GM23248 (cell line): ENCODE measurements at places on chromosomes 12 and 14.

DNA sequence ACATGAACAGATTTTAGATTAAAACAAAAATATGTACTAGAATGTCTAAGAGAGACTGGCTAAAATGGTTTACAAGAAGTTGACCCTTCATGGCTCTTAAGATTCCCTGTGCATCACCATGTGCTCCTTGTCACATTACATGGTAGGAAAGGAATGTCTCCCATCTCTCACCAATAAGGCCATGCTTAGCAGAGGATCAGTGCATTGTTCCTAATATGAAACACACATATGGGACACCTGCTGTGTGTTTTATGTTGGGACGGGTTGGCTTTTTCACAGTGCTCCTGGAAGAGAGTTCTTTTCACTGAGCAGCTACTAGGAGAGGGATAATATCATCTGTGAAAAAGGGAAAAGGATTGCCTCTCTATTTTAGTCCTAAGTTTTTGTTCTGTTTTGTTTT lies 9.6 kb downstream of the PFKM start:
- H3K36me3 ChIP-seq, result no peaks in the 10 kb centered on the region; the same call in 1 of the 2 replicates
- DNase-seq, result no peak
- H3K4me3 ChIP-seq, result no peak overlapping the region
- no peaks in the 10 kb centered on the region for H3K27me3 ChIP-seq
- no peaks in the 10 kb centered on the region for H3K4me1 ChIP-seq

- no peaks in the 10 kb centered on the region for H3K4me1 ChIP-seq
- H3K36me3 ChIP-seq, result no peaks in the 10 kb centered on the region
- H3K27me3 ChIP-seq, result no peaks in the 10 kb centered on the region
- no peak overlapping the region for H3K4me3 ChIP-seq
- no peak overlapping the region for H3K27ac ChIP-seq
Measured at GRCh38 chr12:131075611-131076010, 121.9 kb downstream of the ADGRD1 start.

- no peak overlapping the region for H3K27ac ChIP-seq
- no peaks in the 10 kb centered on the region for H3K27me3 ChIP-seq
- H3K4me1 ChIP-seq, result no peaks in the 10 kb centered on the region
Measured at GRCh38 chr12:43233861-43234260, 318.1 kb downstream of the ADAMTS20 start.

GRCh38 chr12:27623645-27624044 lies 72.6 kb upstream of the REP15 start:
- H3K36me3 ChIP-seq, result no peaks in the 10 kb centered on the region
- H3K27me3 ChIP-seq, result no peaks in the 10 kb centered on the region
- H3K4me1 ChIP-seq, result peaks cover 65% of the 10 kb centered on the region
- DNase-seq, result peak; percentile 38

- DNase-seq, result no peak
- no peaks in the 10 kb centered on the region for H3K27me3 ChIP-seq
- H3K27ac ChIP-seq, result no peak overlapping the region
Measured at GRCh38 chr12:98317939-98318899, 197.2 kb upstream of the TMPO start.

GRCh38 chr14:36130186-36130585 lies 46.3 kb downstream of the PTCSC3 start:
- DNase-seq, result no peak
- H3K4me1 ChIP-seq, result no peaks in the 10 kb centered on the region
- no peak overlapping the region for H3K27ac ChIP-seq
- no peaks in the 10 kb centered on the region for H3K36me3 ChIP-seq

GRCh38 chr12:9757433-9758025 lies 3.2 kb downstream of the CD69 start:
- H3K4me3 ChIP-seq, result no peak overlapping the region
- no peaks in the 10 kb centered on the region for H3K36me3 ChIP-seq
- no peak for DNase-seq
- no peaks in the 10 kb centered on the region for H3K4me1 ChIP-seq

- peak overlapping the region; percentile 97 for H3K27ac ChIP-seq
- H3K4me3 ChIP-seq, result no peak overlapping the region
- H3K27me3 ChIP-seq, result no peaks in the 10 kb centered on the region
- peaks cover 21% of the 10 kb centered on the region for H3K4me1 ChIP-seq
- no peak for DNase-seq
Measured at GRCh38 chr12:104220931-104221330, 5.4 kb downstream of the TXNRD1 start.

GRCh38 chr12:106942775-106943174 lies 12.9 kb upstream of the TMEM263 start:
- no peak overlapping the region for H3K4me3 ChIP-seq
- H3K36me3 ChIP-seq, result no peaks in the 10 kb centered on the region; the same call in 1 of the 2 replicates
- H3K4me1 ChIP-seq, result no peaks in the 10 kb centered on the region
- no peak for DNase-seq
- no peaks in the 10 kb centered on the region for H3K27me3 ChIP-seq

DNA sequence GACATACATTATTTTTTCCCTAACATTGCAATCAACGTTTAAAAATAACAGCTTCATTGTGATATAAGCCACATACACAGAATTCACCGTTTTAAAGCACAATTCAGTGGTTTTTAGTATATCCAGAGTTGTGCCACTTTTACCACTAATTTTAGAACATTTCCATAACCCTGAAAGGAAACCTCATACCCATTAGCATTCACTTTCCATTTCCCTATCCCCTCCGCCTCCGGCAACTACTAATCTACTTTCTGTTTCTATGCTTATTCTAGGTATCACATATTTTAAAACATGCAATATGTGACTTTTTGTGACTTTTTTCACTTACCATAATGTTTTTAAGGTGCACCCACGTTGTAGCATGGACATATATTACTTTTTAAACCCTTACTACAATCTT lies 55.6 kb upstream of the ISM2 start:
- no peak overlapping the region for H3K4me3 ChIP-seq
- no peaks in the 10 kb centered on the region for H3K4me1 ChIP-seq
- no peak for DNase-seq
- no peaks in the 10 kb centered on the region for H3K27me3 ChIP-seq
- H3K27ac ChIP-seq, result no peak overlapping the region

DNA sequence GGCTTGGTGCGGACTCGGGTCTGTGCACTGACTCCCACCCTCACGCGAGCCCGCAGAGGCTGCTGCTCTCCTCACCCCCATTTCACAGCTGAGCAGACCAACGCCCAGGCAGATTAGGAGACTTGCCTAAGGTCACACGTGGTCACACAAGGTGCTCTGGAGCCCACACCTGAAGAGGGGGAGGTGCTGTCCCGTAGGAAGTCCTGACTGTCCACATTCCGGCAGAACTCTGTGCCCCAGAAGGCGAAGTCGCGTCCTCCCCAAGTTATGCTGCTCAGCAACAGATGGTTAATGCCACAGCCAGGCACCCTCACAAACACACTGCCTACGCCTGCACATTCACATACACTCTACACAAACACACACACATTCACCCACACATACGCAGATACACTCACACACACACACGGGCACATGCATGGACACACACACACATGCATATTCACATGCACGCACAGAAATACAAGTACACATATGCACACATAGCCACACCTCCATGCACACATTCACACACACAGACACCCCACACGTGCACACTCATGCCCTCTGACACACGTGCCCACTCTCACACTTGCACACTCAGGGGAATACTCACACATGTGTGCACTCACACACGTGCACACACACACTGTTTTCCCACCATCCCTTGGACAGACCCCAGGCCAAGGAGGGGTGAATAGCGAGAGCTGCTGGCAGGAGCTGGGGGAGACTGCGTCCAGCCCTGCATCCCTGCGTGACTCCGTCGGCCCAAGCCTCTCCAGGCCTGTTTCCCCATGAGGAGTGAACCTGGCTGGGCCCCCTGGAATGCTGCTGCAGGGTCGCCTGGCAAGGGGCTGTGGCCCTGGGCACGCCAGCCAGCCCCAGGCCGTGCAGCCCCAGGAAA lies 4.1 kb downstream of the C14orf180 start:
- no peaks in the 10 kb centered on the region for H3K36me3 ChIP-seq
- no peak overlapping the region for H3K4me3 ChIP-seq
- H3K4me1 ChIP-seq, result no peaks in the 10 kb centered on the region
- DNase-seq, result no peak
- no peak overlapping the region for H3K27ac ChIP-seq

GRCh38 chr14:69982886-69983285 lies 103.7 kb downstream of the SMOC1 start:
- H3K27me3 ChIP-seq, result no peaks in the 10 kb centered on the region
- H3K4me1 ChIP-seq, result no peaks in the 10 kb centered on the region
- H3K4me3 ChIP-seq, result no peak overlapping the region
- no peaks in the 10 kb centered on the region for H3K36me3 ChIP-seq
- H3K27ac ChIP-seq, result no peak overlapping the region

DNA sequence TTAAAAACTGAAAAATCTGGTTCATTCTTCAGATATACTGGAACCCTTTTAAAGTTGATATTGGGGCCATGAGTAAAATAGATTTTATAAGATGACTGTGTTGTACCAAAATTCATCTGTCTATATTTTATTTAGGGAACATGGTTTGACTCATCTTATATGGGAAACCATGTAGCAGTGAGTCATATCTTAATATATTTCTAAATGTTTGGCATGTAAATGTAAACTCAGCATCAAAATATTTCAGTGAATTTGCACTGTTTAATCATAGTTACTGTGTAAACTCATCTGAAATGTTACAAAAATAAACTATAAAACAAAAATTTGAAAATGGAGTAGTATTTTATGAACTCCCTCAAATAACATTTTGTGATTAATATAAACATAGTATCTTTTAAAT lies 14.2 kb downstream of the PTGER2 start:
- H3K27ac ChIP-seq, result peak overlapping the region; percentile 40
- peak; percentile 86 for DNase-seq
- 0 out of 2 replicates have a peak overlapping the region, but pooled peaks have one; percentile 5 for H3K4me3 ChIP-seq
- peaks cover 30% of the 10 kb centered on the region for H3K4me1 ChIP-seq
- no peaks in the 10 kb centered on the region for H3K36me3 ChIP-seq

- no peak for DNase-seq
- 0 out of 2 replicates have a peak, but pooled peaks cover 3% of the 10 kb centered on the region for H3K27me3 ChIP-seq
- H3K27ac ChIP-seq, result no peak overlapping the region
- H3K4me3 ChIP-seq, result no peak overlapping the region
Measured at GRCh38 chr12:64891629-64892028, 67.2 kb downstream of the TBC1D30 start.

DNA sequence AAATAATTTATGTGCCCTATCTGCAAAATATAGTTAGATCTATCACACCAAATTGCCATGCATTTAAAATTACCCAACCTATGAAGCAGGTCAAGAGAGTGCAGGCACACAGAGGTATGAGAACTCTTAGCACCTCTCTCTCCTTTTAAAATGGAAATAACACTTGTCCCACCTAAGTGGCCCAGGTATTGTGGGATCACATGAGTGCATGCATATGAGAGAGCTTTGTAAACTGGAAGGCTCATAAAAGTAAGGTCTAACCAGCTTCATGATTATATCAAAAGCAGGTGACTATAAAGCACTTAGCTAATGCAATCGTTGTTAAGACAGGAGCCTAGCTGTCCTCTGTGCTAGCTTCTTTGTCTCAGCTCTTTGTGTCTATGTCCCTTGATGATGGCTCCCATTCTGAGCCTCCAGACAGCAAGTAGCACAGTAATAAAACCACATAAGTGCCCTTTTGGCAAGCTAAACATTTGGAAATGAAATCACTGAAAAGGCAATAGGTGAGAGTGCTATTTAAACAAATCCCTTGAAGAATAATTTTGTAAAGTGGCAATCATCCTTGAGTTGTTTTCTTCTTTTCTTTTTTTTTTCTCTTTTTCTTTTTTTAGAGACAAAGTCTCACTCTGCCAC lies 219.0 kb downstream of the NTF3 start:
- H3K27ac ChIP-seq, result no peak overlapping the region
- H3K4me1 ChIP-seq, result no peaks in the 10 kb centered on the region
- no peak overlapping the region for H3K4me3 ChIP-seq
- H3K36me3 ChIP-seq, result no peaks in the 10 kb centered on the region
- H3K27me3 ChIP-seq, result peaks cover 5% of the 10 kb centered on the region
- no peak for DNase-seq

- H3K4me1 ChIP-seq, result peaks cover 15% of the 10 kb centered on the region
- H3K27ac ChIP-seq, result no peak overlapping the region
- H3K27me3 ChIP-seq, result no peaks in the 10 kb centered on the region
- H3K36me3 ChIP-seq, result no peaks in the 10 kb centered on the region
Measured at GRCh38 chr12:114420944-114421335, 15.0 kb upstream of the TBX5 start.
